Right lobe of liver (tissue), 6 donors: ENCODE measurements at places on chromosomes 7 and 10. TPM values are rescaled to one million over a fixed set of nuclear protein-coding genes. Genes with fewer than 3 reads are reported as not detected.
A peak's percentile ranks its signal among the peaks of the same experiment; 100 is the strongest.

Gene DENND2A
- 2.3 TPM for total RNA-seq

Gene UNCX
- not detected for total RNA-seq

Gene SHTN1
- total RNA-seq = 32.4 TPM

Gene SFTPA1
- not detected for total RNA-seq

Gene FAM25A
- not detected for total RNA-seq

Gene PLCE1
- total RNA-seq = 0.95 TPM

Gene SPDYE8
- total RNA-seq = not detected

Gene OR9A2
- total RNA-seq = not detected

Gene JCAD
- 2.8 TPM for total RNA-seq

Gene TFEC
- 2.2 TPM for total RNA-seq

Gene CDC14C
- total RNA-seq = not detected

Gene AQP1
- 15.3 TPM for total RNA-seq

Gene PCDH15
- total RNA-seq = not detected

Gene NDUFA5
- 23.4 TPM for total RNA-seq

Gene GUSB
- 49.1 TPM for total RNA-seq

Gene LRRTM3
- not detected for total RNA-seq

DNA sequence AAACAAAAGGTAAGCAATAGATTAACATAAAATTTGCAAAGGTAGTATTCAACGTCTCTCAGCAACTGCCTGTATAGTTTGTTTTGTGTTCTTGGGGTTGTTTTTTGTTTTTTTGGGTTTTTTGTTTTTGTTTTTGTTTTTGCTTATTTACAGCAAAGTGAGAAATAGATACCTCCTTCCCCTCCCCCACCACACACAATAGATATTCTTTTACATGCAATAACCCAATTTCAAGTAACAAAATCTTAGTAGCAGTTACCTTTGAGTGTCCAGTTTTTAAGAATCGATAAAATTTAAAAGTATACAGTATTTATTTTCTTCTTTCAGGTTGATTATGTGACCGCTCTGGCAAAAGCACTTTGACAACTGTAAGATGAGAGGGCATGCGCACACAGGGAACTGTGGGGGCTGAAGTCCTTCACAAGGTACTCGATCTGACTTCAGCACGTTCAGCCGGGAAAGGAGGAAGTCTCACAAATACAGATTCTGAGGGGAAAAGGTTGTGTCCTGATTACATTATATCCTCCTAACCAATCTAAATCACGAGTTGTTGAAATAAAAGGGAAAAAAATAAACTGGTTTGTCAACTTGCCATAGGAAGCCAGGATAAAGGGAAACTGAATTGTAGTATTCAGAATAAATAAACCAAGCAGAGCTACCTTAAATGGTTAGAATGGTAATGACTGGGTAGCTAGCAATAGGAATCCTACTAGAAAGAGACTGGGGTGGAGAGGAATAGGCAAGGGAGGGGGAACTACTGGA, 47.8 kb downstream of the CPEB3 start:
- DNase-seq = peak; percentile 76

GRCh38 chr10:119254335-119254734, 47.0 kb downstream of the GRK5 start:
- DNase-seq = no peak

- no peak for DNase-seq
Observed at GRCh38 chr10:72009051-72009424, 44.8 kb downstream of the CHST3 start.

DNA sequence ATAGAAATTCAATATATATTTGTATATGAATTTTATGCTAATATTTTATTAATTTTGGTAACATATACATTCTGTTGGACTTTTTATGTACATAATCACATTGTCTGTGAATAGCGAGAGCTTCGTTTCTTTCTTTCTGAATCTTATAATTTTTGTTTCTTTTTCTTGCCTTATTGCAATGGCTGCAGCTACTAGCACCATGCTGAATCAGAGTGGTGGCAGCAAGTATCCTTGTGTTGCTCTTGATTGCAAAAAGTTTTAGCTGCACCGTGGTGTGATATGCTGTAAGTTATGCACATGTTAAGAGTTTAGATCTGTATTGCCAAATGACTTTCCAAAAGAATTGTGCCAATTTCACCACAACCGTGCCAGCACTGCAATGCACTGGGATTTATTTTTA, 32.6 kb downstream of the ELFN1 start:
- no peak for DNase-seq

GRCh38 chr7:38699471-38699870, 68.3 kb upstream of the AMPH start:
- DNase-seq = no peak

GRCh38 chr10:89646889-89647657, 2.0 kb upstream of the PANK1 start:
- no peak for DNase-seq

DNA sequence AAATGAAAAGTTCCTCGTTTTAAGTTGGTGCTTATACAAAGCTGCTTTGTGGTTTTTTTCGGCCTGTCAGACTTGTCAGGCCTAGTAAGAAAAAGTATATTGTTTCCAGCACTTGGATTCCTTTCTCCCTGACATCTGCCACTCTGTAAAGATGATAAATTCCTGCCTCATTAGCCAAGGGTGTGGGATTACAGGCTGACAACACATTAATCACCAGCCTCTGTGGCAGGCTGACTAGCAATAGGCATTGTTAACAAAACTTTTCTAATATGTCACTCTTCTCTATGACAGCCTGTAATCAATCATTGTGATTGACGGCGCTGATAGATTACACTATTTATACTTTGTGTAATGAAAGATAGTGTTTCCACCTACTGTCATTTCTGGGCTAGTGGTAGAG, 682.5 kb downstream of the LRMDA start:
- no peak for DNase-seq

DNA sequence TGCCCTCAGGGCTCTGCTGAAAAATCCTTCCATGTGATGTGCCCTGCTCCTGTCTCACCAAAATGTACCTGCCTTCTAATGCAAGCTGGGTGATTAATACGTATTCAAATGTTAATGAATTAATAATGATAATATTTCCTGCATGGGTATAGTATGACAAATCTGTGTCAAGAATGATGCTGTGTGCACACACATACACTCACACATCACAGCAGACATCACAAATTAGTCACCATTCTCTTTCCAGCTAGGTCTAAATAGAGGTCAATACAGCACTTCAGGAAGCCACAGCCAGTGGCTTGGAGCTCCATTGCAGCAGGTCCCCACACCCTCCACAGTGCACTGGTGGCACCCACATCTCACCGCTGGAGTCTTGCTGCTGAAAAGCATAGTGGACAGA, 681.2 kb upstream of the NRP1 start:
- no peak for DNase-seq

- DNase-seq = no peak
Observed at GRCh38 chr10:71625445-71626175, 94.0 kb downstream of the C10orf105 start.

DNA sequence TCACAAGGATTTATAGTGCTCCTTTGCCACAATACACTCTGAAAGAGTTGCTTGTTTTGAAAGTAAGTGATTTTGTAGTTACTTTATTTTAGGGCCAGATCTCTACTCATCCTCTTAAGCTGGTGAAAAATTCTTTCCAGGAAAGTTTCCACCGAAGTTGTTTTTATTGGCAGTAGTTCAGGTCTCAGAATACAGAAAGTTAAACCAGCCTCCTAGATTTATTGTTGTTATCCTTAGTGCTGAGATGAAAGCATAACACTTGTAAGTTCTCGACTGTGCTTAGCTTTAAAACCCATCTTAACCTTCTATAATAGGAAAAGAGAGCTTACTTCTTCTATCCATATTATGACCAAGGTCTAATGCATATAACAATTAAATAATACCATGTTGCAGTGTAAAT, 5.5 kb downstream of the AP3M1 start:
- no peak for DNase-seq

GRCh38 chr7:123673752-123674398, 18.2 kb downstream of the LMOD2 start:
- no peak for DNase-seq

DNA sequence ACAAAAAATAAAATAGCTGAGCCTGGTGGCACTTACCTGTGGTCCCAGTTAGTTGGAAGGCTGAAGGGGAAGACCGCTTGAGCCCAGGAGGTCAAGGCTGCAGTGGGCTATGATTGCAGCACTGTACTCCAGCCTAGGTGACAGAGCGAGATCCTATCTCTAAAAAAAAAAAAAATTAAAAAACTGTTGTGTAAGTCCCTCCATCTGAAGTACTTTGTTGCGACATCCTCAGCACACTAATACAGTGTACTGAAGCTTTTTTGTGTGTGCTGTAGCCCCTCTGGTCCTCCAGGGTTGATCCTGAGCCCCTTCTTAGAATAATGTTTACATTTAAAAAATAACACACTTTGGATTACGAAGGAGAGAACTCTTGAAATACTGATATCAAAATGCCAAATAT, 71.3 kb downstream of the PFKFB3 start:
- DNase-seq = no peak

GRCh38 chr7:121352323-121352722, 23.5 kb downstream of the WNT16 start:
- no peak for DNase-seq

DNA sequence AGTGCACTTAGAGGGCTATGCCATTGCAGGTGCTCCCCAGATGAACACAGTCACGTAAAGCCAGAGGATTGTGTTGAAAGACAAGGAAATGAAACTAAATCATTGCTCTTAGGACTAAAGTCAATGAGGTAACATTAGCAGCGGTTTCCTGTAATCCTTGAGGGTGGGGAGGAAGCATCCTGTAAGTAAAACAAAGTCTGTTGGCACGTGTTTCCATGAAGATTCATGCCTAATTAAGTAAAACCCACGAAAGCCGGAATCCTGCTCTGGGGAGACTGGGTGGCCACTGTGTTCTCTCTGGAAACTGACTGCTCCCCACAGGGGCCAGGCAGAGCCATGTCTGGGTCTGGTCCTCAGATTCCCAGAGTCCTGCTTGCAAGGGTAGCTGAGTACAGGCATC, 18.3 kb downstream of the STEAP1B start:
- DNase-seq = no peak

- no peak for DNase-seq
Observed at GRCh38 chr7:20958572-20958971, 171.9 kb upstream of the SP8 start.

DNA sequence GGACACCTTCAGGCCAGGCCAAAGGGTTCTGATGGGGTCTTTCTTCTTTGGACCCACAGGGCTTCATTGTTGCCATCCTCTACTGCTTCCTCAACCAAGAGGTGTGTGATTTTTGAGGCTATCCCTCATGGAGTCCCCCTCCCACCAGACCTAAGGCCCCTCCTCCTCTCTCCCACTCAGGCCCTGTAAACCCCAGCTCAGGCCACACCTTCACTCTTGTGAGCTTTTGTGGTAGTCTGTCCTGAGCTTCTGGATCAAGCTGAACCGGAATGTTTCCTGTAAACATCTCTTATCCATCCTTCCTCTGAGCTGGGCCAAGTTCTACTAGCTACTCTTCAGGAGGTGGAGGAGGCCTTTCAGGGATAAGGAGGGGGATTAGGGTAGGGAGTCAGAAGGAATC, 13.5 kb downstream of the GHRHR start:
- DNase-seq = no peak

DNA sequence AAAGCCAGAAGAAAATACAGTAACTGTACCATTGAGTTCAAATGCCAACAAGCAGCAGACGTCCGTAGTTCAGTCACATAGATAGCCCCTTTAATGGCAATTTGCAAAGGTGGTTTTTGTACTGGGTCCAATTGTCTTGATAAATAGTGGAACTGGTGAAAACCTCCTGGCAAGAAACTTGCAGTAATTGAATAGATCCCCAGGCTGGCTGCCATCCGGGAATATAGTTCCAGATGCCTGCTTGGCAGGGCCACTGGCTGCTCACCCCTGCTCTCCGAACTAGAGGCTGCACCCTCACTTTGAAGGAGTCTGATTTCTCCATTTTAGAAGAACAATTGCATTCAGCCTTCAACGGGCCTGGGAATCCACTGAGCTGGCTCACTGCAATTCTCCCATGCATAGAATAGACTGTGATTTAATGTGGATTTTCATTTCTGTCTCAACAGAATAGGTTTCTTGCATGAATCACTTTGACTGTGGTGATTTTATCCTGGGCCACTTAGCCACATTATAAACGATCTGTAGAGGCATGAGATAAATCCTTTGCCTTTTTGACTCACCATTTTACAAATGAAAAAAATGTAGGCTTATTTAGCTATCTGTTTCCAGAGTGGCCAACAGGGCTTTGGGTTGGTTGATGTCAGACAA, 35.9 kb upstream of the ELMO1 start:
- DNase-seq = no peak

DNA sequence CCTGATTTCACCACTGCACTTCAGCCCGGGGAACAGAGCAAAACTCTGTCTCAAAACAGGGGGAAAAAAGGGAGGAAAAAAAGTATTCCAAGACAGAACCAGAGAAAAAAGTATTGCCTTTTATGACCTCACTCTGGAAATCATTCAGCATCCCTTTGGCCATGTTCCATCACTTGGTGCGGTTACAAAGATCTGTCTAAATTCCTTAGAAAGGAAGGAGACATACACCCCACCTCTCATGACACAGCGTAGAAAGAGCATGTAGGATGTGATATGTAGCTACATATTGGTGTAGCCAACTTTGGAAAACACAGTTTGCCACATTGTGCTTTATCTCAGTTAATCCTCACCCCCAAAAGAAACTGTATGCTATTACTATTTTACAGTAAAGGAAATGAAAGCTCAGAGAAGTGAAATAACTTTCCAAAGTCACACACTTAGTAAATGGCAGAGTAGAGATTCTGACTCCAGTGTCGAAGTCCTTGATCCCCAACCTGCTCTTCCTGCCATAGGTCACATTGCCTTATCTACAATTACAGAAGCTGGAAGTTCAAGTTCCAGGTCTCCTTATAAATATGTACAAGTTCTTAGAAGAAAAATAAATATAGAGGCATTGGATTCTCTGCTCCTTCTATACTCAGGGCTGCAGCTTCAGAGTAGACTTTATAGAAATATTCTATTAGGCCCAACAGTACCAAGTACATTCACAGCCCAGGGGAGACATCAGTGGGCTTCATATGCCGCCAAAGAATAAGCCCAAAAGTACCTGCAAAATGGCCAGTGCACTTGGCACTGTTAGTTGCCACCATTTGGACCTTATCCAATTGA, 91.6 kb upstream of the KMT2E start:
- DNase-seq = no peak

- no peak for DNase-seq
Observed at GRCh38 chr10:68560943-68561864, 1.1 kb downstream of the TET1 start.

GRCh38 chr7:148264933-148265557, 325.5 kb upstream of the C7orf33 start:
- DNase-seq = no peak

DNA sequence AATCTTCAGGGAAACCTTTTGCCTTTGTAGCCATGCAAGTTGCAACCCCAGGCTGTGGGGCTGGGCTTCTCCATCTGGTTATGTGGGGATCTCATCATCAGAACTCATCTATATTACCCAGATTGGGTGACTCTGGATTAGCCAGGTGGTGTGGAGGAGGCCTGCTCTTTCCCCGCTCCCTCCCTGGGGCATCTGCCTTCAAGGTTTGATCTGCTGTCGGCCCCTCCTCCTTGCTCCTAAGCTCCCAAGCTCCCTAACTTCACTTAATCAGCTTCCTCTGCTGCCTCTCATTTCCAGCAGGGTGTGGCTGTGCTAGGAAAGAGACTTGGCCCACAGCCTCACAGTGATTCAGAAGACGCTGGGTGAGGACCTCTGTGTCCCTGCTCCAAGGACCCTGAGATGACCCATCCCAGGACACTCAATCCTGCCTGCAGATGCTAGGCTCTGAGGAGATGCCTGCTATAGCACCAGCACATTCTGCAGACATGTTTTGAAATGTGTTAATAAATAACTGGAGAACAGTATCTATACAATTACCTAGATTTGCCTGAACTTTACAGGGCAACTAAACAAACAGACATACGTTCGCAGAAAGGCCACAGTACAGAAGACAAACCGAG, 392.1 kb upstream of the PODXL start:
- no peak for DNase-seq
